AG08395 (cell line): ENCODE measurements at places on chromosomes 4 and X.

GRCh38 chr4:2263926-2264321 lies 2.0 kb upstream of the MXD4 start:
- DNase-seq, result no peak

- DNase-seq, result peak; percentile 70
Observed at GRCh38 chrX:47662144-47662657, 3.2 kb upstream of the UXT start.

DNA sequence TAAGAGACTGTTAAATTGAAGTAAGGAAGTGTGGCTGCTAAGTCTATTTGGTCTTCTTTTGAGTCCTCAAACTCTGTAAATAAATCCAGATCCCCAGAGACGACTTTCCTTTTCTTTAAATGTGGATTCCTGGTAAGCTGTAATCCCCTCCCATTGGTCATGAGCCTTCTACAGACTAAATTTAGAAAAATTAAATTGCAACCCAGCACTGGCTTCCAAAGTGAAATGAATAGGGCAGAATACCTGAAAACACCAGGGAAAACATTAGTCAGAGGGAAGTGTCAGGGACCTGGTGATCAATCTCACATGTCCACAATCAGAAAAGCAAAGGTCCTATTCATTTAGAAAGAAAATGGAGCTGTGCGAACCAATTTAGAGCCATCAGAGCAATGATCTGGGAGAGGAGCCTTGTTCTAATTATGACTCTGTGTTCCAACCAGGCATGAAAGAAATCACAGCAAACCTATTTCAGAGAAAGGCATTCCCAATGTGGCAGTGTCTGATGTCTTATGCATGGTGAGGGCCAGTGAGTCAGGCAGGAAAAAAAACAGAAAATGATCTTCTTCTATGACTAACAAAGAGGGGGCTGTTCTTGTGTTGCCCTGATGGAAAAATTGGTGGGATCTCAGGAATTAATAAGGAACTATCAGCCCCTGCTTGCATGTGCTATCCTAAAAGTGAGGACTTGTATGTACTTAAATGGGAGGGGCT lies 19.8 kb upstream of the CCDC149 start:
- DNase-seq, result no peak

- DNase-seq, result no peak
Observed at GRCh38 chr4:110837896-110838450, 215.1 kb upstream of the PITX2 start.

- no peak for DNase-seq
Observed at GRCh38 chr4:150768497-150768896, 186.5 kb downstream of the MAB21L2 start.

- peak; percentile 13 for DNase-seq
Observed at GRCh38 chr4:17688011-17688441, 73.6 kb downstream of the MED28 start.

DNA sequence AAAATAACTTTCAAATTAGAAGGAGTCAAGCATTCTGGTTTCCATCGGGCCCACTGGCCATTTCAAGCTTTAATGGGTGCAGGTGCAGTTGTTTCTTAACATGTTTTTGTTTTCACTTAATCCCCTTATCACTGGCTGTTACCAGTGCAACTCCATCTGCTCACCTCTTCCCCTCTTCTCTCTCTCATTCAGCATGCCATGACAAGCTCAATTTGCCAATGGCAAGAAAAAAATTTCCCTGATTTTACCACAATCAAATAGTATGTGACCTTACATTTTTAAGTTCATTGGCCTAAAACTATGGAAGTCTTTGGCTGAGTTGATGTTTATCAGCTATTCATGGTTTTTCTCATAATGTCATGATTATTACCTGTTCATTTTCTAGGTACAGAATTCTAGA lies 299.1 kb upstream of the BMP3 start:
- no peak for DNase-seq

- no peak for DNase-seq
Observed at GRCh38 chr4:12409507-12410190, 981.0 kb upstream of the HS3ST1 start.

DNA sequence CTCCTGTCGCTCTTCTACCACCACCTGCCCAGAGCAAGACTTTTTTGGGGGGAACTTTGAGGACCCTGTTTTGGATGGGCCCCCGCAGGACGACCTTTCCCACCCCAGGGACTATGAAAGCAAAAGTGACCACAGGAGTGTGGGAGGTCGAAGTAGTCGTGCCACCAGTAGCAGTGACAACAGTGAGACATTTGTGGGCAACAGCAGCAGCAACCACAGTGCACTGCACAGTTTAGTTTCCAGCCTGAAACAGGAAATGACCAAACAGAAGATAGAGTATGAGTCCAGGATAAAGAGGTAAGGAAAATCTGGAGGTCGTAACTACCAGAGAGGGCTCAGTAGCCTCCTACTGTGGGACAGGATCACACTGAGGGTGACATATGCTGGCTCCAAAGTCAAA lies 364.5 kb downstream of the MAPK10 start:
- DNase-seq, result no peak

- peak; percentile 35 for DNase-seq
Observed at GRCh38 chr4:5839751-5840674, 52.9 kb downstream of the CRMP1 start.

- DNase-seq, result no peak
Observed at GRCh38 chr4:106409901-106410889, 41.6 kb upstream of the GIMD1 start.

GRCh38 chr4:7238300-7238960 lies 46.1 kb downstream of the SORCS2 start:
- DNase-seq, result no peak

- DNase-seq, result peak; percentile 57
Observed at GRCh38 chrX:115642895-115643530, 82.0 kb downstream of the PLS3 start.

GRCh38 chr4:76858319-76858718 lies 39.6 kb downstream of the SOWAHB start:
- DNase-seq, result no peak

DNA sequence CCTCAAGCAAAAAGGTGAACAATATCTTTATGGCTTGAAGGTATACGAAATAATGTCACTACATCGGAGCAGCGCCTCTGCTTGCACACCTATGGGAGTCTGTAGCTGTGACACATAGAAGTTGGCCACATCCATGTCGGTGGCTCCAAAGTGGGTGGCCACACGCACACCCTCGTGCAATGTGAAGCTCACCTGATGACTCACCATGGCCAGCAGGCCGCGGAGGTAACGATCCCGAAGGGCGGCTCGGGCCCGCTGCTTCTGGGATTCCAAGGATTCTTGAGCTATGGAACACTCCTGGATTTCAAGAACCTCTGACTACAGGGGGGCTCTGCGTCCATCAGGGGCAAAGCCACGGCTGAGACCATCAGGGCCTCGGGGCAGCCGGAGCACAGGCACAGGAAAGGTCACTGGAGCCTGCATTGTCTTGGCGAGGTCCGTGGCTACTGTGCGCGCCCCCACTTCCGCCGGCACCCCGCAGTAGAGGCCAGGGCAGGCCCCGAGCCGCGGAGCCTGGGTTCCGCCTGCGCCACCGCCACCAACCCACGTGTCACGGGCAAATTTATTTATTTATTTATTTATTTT lies 25.2 kb downstream of the NYX start:
- DNase-seq, result no peak

- DNase-seq, result no peak
Observed at GRCh38 chr4:77432717-77433417, 172.8 kb upstream of the CXCL13 start.

- no peak for DNase-seq
Observed at GRCh38 chr4:23039818-23040217, 347.1 kb downstream of the GBA3 start.

GRCh38 chr4:154039435-154040343 lies 250.8 kb upstream of the SFRP2 start:
- no peak for DNase-seq

- no peak for DNase-seq
Observed at GRCh38 chrX:53704294-53704693, 17.8 kb upstream of the HUWE1 start.

DNA sequence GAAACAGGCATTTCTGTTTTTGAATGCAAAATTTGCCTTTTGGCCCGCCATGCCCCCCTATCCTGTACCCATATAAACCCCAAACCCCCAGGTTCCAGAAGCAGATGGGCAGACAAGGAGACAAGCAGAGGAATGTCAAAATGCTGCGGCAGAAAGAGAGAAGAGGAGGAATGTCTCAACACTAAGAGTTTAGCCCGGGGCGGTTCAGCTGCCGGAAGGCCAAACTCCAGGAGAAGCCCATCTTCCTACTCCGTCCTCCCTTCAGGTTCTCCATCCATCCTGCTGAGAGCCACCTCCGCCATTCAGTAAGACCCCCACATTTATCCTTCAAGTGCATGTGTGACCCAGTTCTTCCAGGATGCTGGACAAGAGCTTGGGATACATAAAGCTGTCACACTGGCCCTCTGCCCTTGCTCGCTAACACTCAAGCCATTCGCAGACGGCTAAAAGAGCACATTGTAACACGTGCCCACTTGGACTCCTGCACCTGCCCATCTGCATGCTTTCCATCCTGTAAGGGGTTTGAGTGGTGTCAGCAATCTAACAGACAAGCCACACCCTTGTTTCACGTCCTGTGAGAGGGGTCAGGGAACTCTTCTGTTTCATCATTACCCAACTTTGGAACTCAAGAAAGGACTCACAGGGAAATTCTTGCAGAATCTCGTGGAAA lies 31.3 kb downstream of the TLR10 start:
- no peak for DNase-seq

DNA sequence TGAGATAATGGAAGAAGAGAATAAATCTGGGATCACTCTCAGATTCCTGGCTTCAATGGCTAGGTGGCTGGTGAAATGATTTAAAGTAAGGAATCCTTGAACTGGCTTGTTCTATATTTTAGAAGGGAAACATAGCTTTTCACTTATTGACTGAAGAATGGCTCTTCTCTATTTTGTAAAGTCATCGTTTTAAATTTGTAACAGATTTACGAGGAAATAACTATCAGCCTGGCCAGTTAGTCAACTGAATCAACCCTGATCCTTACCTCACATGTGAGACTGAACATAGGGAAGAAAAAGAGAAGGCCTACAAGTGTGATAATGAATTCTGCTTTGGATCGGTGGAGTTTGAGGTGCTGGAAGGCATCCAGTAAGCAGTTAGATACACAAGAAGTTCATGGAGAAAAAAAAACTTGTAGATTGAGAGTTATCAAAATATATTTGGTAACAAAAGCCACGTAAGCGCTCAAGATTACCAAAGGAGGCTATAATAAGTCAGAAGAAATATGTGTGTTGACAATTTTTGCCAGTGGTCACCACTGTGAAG lies 12.0 kb downstream of the AREG start:
- no peak for DNase-seq

- DNase-seq, result no peak
Observed at GRCh38 chrX:41686788-41687187, 2.0 kb upstream of the GPR34 start.

DNA sequence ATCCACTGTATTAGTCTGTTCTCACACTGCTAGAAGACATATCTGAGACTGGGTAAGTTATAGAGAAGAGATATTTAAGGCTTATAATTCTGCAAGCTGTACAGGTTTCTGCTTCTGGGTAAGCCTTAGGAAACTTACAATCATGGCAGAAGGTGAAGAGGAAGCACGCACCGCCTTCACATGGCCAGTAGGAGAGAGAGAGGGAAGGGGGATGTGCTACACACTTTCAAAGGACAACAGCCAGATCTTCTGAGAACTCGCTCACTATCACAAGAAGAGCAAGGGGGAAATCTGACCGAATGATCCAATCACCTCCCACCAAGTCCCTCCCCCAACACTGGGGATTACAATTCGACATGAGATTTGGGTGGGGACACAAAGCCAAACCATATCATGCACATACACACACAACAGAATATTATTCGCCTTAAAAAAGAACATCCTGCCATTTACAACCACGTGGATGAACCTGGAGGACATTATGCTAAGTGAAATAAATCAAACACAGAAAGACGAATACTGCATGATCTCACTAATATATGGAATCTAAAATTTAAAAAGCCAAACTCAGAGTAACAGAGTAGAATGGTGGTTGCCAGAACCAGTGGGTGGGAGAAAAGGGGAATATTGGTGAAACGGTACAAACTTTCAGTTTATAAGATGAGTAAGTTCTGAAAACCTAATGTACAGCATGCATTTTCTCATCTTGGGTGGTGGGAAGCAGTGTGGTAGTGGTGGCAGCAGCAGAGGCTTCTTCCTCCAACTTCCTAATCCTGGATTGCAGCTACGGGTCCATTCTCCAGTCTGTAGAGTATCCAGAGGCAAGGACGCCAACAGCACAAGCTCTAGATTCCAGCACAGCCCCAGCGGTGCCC lies 12.8 kb downstream of the FRYL start:
- DNase-seq, result no peak

DNA sequence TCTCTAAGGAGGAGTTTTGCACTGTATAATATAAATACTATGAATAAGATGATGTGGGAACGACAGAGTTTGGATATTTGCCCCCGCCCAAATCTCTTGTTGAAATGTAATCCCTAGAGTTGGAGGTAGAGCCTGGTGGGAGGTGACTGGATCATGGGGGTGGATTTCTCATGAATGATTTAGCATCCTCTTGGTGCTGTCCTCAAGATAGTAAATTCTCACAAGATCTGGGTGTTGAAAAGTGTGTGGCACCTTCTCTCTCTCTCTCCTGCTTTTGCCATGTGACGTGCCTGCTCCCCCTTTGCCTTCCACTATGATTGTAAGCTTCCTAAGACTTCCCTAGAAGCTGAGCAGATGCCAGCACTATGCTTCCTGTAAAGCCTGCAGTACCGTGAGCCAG lies 241.6 kb upstream of the ETNPPL start:
- DNase-seq, result no peak

DNA sequence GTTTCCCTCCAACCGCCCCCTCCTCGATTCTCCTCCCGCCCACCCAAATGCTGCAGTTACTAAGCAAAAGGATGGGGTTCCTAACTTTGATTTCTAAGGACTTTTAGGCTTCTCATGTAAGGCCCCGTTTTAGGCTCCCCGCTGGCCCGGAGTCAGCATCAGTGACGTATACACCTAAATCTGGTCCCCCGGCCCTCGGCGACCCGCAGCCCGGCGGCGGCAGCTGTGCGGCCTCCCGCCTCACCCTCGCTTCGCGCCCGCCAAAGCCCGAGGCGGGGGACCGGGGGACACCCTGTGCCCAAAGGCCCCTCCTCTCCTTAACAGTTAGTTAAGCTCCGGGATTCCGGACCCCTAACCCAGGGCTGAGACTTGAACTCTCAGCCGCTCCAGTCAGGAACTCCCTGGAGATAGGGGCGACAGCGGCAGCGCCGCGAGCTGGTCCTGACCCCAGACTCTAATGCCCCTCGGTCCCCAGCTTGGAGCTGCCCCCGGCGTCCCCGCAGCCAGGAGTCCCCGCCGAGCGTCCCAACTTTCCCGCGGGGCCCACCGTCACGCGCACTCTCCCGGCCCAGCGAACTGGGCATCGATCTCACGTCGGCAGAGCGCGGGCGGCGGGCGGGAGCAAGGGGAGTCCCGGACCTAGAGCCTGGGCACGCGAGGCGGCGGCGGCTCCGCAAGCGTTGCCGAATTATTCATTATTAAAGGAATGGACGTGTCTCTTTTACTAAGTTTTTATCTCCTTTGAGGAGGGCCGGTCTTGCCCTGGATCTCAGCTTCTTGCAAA lies 1.5 kb upstream of the NR3C2 start:
- DNase-seq, result no peak

- peak; percentile 56 for DNase-seq
Observed at GRCh38 chrX:9171841-9172463, 138.0 kb upstream of the FAM9B start.

GRCh38 chr4:67909905-67910584 lies 26.2 kb upstream of the TMPRSS11D start:
- DNase-seq, result peak; percentile 12

GRCh38 chr4:67593741-67594175 lies 35.2 kb downstream of the STAP1 start:
- no peak for DNase-seq
